HFFc6 (cell line): ENCODE measurements at places on chromosomes 12 and 14.

GRCh38 chr12:8779862-8780261, 42.6 kb upstream of the A2ML1 start:
- no peak overlapping the region for H3K4me3 ChIP-seq
- no peaks in the 10 kb centered on the region for H3K27me3 ChIP-seq
- no peaks in the 10 kb centered on the region for H3K36me3 ChIP-seq
- no peaks in the 10 kb centered on the region for H3K4me1 ChIP-seq
- H3K27ac ChIP-seq: no peak overlapping the region

- H3K36me3 ChIP-seq: no peaks in the 10 kb centered on the region
- H3K27me3 ChIP-seq: no peaks in the 10 kb centered on the region; the same call in 1 of the 2 replicates
- H3K4me3 ChIP-seq: no peak overlapping the region
- no peak for DNase-seq
- no peaks in the 10 kb centered on the region for H3K4me1 ChIP-seq
These were observed 1655.3 kb upstream of the FLRT2 start for GRCh38 chr14:83874662-83875061.

GRCh38 chr12:94725375-94726168, 75.2 kb upstream of the TMCC3 start:
- H3K27ac ChIP-seq: no peak overlapping the region
- H3K36me3 ChIP-seq: no peaks in the 10 kb centered on the region
- H3K4me3 ChIP-seq: no peak overlapping the region
- no peaks in the 10 kb centered on the region for H3K4me1 ChIP-seq
- DNase-seq: peak; percentile 10

GRCh38 chr12:11895421-11896078, 175.2 kb upstream of the BCL2L14 start:
- H3K27me3 ChIP-seq: peaks cover 4% of the 10 kb centered on the region
- no peak overlapping the region for H3K27ac ChIP-seq
- DNase-seq: no peak

GRCh38 chr12:105120551-105120950, 13.0 kb downstream of the WASHC4 start:
- DNase-seq: no peak
- no peak overlapping the region for H3K27ac ChIP-seq
- no peaks in the 10 kb centered on the region for H3K27me3 ChIP-seq
- no peaks in the 10 kb centered on the region for H3K4me1 ChIP-seq
- H3K4me3 ChIP-seq: no peak overlapping the region
- peaks cover 38% of the 10 kb centered on the region for H3K36me3 ChIP-seq

GRCh38 chr12:55729819-55730818, 1.3 kb upstream of the CD63 start:
- H3K4me3 ChIP-seq: peak overlapping the region; percentile 93
- H3K4me1 ChIP-seq: peaks cover 43% of the 10 kb centered on the region
- peak overlapping the region; percentile 98 for H3K27ac ChIP-seq
- peaks cover 25% of the 10 kb centered on the region for H3K36me3 ChIP-seq
- peaks cover 6% of the 10 kb centered on the region for H3K27me3 ChIP-seq
